ENCODE measurements at places on chromosomes 11 and 22.

GRCh38 chr11:2177076-2177475, 5.5 kb upstream of the TH start:
- DNase-seq = no peak

DNA sequence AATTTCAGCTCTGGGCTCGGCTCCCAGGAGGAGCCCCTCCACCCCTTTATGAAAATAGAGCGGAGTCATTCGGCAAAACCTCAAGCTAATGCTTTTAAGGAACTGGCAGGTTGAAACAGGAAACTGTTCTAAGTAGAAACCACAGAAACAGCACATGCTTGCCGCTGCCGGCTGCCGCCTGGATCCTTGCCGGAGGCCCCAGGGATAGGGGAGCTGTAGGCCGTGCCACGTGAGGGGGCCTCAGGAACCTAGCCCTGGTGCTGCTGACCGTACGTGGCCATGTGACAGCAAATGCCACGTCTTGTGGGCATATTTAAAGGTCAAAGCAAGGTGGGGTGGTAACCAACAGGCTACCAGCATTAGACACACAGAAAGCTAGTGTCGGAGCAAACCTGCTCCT, 77.9 kb upstream of the TIMP3 start:
- peak; percentile 17 for DNase-seq

- no peak for DNase-seq
Observed at GRCh38 chr11:78391424-78391823, 26.2 kb downstream of the GAB2 start.

- DNase-seq = no peak
Observed at GRCh38 chr11:133443206-133443747, 89.0 kb downstream of the OPCML start.

GRCh38 chr22:32619614-32620426, 145.2 kb downstream of the FBXO7 start:
- DNase-seq = no peak

DNA sequence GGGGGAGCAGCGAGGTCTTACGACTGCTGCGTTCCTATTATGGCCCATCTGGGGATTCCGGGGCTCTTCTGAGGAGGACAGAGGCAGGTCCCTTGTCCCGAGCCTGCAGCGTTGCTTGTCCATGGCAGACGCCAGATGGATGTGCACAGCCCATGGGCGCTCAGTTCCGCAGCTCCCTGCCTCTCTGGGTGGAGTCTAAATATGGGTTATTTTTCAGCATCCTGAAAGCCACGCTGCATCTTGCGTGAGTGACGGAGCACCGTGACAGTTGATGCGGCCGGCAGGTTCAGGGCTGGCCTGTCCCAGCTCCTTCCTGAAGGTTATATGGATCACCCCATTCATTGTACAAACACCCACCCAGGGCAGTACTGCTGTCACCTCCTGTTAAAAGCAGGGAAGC, 1169.4 kb downstream of the BRD1 start:
- DNase-seq = no peak

GRCh38 chr11:76523147-76523546, 78.3 kb downstream of the EMSY start:
- no peak for DNase-seq

DNA sequence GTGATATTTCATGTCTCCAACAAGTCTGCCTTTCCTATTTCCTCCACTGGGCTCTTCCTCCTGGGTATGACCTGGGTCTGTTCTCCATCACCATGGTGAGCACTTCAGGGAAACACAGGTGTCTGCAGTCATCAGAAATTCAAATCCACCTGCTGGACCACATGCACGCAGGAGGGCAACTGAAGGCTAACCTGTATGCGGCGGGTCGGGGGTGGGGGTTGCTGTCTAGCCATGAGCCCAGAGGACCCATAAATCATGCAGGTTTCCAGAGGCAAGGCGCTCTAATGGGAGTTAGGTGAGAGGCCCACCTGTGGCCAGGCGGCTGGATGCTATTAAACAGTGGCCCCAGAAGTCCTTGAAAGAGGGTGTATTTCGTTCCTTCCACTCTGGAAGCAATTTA, 11.1 kb upstream of the PAMR1 start:
- DNase-seq = no peak
